Stimulated activated CD8-positive, alpha-beta memory T cell treated with anti-CD3 and anti-CD28 coated beads, Interleukin-15, amount 100 ng/mL, for 4 hours (primary cell): ENCODE measurements at places on chromosomes 1 and 21.

GRCh38 chr1:20854529-20854928 is 67.4 kb upstream of the HP1BP3 start:
- DNase-seq = no peak

GRCh38 chr1:114927401-114927800 is 72.7 kb downstream of the SYCP1 start:
- DNase-seq = no peak

- no peak for DNase-seq
Observed at GRCh38 chr1:54888080-54888733, 1.2 kb upstream of the DHCR24 start.

- DNase-seq = no peak
Observed at GRCh38 chr1:181604482-181605249, 121.3 kb downstream of the CACNA1E start.

GRCh38 chr1:234691567-234691966 is 81.6 kb upstream of the IRF2BP2 start:
- no peak for DNase-seq

GRCh38 chr1:244137276-244137675 is 86.2 kb downstream of the ZBTB18 start:
- DNase-seq = no peak

DNA sequence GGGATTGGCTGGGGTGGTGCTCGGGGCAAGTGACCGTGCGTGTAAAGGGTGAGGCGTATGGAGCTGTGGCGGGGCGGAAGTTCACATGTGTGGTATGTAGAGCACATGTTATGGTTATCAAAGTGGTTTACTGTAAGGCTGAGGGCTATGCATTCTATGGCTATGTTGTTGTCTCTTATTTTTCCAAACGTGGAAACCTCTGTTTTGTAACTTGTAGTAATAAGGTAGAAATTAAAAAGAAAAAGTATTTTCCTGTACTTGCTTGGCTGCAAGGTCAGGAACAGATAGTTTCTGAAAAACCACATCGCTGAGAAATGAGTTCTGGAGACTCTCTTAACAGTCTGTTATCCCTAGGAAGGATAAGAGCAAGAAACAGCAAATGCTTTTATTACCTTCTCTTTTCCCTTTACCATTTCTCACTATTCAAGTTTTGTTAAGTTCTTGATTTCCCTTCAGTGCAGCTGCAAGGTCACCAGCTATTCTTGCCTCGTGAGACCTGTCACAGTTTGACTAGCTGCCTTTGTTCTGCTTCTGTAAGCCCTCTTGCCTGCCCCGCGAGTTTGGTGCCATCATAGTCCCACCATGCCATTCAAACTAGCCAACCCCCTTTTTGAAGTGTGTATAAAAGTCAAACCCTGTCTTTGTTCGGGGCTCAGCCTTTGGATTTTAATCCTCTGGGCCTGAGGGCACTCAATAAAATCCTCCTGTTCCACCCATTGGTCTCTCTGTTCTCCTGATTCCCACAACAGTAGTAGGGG is 9.5 kb downstream of the RNU1-2 start:
- DNase-seq = no peak

DNA sequence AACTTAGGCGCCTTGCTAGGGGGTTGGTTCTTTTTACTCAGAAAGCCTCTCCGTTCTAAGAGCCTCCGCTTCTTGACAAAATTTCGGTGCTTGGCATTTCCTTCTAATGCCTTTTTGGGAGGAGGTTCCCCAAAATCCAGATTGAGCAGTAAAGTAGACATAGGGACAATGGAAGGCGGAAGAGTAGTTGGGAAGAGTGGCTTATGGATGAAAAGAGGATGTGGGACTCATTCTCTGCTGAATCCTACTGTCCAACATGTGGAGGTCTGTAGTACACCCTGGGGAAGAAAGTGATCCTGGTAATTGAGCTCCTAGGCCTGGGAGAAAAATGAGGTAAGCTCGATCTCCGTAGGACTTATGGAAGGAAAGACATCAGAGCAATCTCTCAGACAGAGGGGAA is 777 bp upstream of the METTL25B start:
- DNase-seq = no peak

DNA sequence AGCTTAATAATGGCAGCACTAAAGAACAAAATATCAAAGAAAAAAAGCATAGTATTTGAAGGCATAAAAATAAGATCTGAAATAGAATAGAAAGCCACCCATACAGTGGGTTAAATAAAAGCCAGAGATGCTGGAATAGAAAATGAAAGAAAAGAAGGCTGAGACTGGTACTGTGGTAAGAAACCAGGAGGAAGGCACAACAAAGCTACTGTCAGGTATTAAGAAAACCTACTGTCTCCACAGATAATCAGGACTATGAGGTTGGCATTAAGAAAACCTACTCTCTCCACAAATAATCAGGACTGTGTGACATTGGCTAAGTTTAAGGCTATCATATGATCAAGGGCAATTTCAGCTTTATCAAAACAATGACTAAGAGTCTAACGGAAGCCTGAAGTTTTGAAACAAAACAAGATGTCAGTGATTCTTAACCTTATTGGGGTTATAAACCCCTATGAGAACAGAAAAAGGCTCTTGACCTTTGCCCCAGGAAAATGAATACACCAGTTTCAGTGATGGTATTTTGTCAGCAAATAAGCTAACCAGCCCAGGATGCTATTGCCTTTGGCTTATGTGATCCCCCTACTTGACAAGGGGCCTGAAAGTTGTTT is 24.4 kb downstream of the MCOLN2 start:
- no peak for DNase-seq

GRCh38 chr1:11771481-11772043 is 9.6 kb downstream of the C1orf167 start:
- DNase-seq = no peak

GRCh38 chr1:32897082-32898049 is 3.8 kb downstream of the TMEM54 start:
- DNase-seq = no peak

DNA sequence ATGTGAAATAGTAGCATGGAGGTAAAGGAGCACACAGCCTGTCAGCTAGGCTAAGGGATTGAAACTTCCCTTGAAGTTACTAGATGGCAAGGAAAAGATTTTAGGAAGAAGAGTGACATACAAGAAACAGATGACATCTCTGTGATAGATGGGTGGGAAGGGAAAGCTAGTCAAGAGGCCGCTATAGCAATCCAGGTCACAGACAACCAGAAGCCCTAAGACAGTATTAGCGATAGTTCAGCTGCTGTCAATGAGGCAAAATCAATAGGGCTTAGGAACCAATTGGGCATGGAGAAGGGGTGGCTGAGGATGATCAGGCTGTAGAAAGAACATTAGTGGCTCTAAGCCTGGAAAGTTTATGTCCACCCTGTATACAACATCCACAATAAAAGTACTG is 111.1 kb downstream of the GLUL start:
- DNase-seq = no peak

DNA sequence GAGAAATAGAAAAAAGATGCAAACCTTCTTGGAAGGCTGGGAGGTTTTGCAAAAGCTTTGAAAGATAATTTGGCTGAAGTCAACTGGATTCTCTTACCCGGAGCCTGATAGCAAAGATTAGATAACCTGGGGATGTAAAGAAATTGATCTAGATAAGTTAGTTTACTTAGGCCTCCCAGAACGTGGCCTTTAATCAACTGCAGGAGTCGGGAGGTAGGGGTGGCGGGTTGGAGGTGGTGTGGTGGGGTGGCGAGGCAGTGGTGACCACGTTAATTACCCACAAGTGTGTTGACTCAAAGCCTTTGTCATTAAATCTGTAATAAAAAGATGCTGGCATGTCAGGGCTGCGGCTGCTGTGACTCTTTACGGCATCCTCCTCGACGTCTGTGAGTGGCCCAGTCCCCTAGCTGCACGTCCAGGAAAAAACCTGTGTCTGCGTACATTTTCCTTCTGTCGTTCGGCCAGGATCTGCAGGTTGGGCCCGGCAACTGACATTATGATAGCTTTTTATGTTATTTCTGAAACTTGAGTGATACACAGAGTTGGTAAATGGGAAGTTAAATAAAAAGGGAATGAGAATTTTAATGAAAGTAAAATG is 51.1 kb upstream of the B3GALT2 start:
- DNase-seq = no peak

DNA sequence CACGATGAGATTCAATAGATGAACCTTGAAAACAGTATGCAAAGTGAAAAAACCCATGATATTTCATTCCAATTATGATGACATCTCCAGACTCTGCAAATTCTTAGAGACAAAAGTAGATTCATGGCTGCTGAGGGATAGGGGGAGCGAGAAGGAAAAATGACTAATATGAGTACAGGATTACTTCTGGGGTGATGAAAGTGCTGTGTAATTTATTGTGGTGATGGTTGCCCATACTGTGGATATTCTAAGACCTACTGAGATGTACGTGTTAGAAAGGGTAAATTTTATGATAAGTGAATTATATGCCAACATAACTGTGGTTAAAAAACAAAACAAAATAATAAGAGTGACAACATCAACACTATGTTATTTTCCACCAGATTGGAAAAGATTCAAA is 18.9 kb upstream of the RGS7 start:
- no peak for DNase-seq

DNA sequence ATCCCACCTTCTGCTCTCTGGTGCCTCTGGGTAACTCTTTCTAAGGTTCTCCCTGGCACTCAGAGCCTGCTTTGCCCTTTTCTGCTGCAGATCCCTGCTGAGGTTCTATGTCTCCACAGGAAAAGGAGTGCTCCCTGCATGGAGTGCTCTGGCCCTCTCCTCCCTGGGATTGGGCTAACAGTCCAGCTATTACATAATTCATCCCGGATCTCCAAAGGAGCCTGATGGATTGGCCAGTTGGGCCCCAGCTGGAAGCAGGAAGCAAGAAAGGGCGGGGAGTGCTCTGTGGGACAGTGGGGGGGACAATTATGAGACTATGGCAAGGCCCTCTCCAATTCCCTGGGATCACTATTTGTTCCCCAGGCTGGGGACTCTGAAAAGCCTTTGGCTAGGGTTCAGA is 51.9 kb upstream of the GOLT1A start:
- DNase-seq = no peak

DNA sequence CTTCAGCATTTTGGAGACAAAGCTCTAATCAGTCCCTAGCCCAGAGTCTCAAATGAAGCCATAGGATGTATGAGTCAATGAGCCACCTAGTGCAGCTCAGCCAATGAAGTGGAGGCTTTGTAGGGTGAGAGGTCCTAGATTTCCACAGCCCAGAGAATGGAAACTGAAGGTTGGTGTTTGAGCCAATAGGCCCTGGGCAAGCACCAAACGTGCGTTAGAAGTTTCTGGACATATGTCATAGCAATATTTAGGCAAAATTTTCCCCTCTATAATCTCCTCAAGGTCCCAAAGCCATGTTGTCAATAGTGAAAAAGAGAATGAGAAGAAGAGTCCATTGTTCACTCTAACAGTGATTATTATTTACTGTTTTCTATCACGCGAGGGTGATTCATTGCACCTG is 361.3 kb downstream of the PLPP3 start:
- DNase-seq = no peak

DNA sequence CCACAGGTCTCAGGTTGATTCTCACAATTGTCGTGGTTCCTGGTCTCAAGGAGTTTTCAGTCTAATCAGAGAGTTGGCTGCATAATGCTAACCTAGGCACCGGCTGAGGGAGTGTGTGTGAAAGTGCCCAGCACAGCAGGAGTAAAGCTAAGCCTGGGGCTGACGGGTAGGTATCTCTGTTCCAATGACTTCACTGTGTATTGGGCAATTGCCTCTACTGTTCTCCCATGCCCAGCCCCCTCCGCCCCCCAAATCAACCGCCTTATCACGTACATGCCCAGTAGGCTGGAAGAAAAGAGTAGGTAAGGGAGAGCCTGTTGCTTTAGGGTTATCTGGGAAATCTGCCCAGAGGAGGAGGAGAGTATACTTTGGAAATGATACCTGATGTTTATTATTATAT is 54.7 kb downstream of the MRPS6 start:
- no peak for DNase-seq

GRCh38 chr1:219379691-219380090 is 206.0 kb downstream of the LYPLAL1 start:
- no peak for DNase-seq

DNA sequence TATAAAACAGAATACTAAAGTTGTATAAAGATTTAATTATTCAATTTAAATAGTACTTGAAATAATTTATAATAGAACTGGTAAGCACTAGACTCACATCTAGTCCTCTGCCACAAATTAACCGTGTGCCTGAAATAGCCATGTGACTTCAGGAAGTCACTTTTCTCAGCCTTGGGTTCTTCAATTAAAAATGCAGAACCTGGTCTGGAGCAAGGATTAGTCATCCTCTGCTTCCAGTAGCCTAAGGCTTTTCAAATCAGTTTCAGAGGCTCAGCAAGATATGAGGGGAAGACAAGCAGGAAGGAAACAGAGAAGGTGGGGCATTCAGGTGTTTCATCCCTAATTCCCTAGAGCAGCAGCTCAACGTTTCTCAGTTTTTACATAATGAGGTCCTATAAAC is 23.0 kb downstream of the DPH5 start:
- DNase-seq = no peak

- no peak for DNase-seq
Observed at GRCh38 chr21:45093035-45093532, 18.7 kb downstream of the ADARB1 start.

GRCh38 chr1:157893686-157894085 is 52.1 kb upstream of the CD5L start:
- DNase-seq = no peak

DNA sequence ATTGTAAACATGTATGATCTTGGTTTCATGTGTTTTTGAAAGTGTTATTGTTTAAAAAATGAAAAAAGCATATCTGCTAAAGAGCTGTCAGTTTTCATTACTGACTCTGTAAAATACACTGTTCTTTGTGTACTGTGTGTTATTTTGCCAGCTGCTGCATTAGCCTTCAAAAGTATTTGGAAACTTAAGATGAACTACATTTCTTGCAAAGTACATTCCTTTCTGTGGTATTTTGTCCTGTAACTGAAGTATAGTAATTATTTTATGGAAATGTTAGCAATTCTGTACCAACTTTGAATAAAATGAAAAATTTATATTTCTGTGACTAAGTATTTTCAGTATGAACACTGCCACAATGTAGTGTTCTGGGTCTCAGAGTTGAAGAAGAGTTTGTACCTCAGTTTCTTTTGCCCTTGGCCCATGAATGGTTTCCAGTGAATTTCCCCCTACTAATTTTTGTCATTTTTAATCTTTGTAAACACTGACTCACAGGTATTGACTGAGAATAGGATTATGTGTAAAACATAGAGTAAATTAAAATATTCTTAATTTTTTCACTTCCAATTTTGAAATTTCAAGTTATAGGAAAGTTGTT is 32.7 kb downstream of the MRPS6 start:
- no peak for DNase-seq

GRCh38 chr1:85274969-85275453 is 1.4 kb downstream of the BCL10 start:
- DNase-seq = no peak

DNA sequence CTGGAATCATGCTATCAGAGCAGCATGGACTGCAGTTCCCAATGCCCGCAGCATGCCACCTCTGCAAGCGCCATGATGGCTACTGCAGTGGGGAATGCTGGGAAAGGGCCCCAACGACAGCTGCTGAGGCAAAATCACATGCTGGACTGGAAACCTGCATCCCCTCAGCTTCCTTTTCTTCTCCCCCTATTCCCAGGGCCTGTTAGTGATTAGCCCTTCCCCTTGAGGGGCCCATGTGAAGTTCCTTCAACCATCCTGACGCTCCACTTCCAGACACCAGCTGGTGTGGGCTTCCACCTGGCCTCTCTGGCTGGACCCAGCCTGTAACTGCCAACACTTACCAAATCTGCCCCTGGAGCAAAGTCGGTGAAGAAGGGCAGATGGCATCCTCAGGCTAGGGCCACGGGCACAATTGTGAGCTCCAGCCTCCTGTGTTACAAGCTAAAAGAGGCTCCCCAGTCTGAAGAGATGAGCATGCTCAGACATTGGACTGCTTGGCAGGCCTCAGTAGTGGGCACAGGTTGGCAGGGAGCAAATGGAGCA is 22.1 kb upstream of the SDC3 start:
- no peak for DNase-seq

- DNase-seq = no peak
Observed at GRCh38 chr1:42847721-42848460, 1.5 kb downstream of the ZNF691 start.
